GM13977 (cell line): ENCODE measurements at places on chromosomes 13 and 19.

DNA sequence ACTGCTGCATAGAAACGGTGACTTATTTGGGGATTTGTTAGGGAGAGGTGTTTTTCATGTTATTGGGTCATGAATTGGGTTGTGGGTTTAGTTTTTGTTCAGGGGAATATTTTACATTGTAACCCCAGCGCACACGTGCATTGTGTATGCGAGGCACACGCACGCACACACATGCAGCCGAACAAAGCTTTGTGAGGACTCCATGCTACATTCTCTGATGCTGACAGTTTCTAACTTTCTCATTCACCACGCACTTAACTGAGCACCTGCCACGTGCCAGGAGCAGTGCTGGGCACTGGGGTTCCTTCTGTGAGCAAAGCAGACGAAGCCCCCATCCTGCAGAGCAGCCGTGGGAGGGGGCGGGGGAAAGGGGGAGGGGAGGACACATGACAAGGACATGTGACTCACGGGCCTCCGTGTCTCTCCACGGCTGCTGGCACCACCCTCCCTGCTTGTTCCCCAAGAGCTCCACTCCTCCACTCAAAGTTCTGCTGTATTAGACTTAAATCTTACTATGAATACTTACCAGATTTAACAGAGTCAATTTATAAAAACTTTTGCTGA lies 55.6 kb downstream of the SLC7A9 start:
- no peak for DNase-seq

GRCh38 chr19:56566904-56567273 lies 379 bp upstream of the ZNF470 start:
- DNase-seq, result no peak

- DNase-seq, result no peak
Observed at GRCh38 chr13:55673910-55674309, 1466.8 kb upstream of the PRR20A start.

GRCh38 chr13:72677431-72677830 lies 50.0 kb downstream of the MZT1 start:
- DNase-seq, result no peak
